ENCODE measurements at places on chromosomes 3 and 15. TPM values are rescaled to one million over a fixed set of nuclear protein-coding genes. Genes with fewer than 3 reads are reported as not detected.

Gene GOLGA6L7
- not detected for total RNA-seq

- H3K4me1 ChIP-seq: peaks cover 2% of the 10 kb centered on the region
- no peak overlapping the region for H3K27ac ChIP-seq
- no peaks in the 10 kb centered on the region for H3K27me3 ChIP-seq
- H3K36me3 ChIP-seq: no peaks in the 10 kb centered on the region
Observed at GRCh38 chr15:90901175-90902039, 1.7 kb upstream of the MAN2A2 start.

Gene EEF1AKMT4
- total RNA-seq: 2.9 TPM

- no peak overlapping the region for H3K4me3 ChIP-seq
- no peaks in the 10 kb centered on the region for H3K27me3 ChIP-seq
- no peaks in the 10 kb centered on the region for H3K36me3 ChIP-seq
- H3K27ac ChIP-seq: no peak overlapping the region
Observed at GRCh38 chr3:58645726-58646125, 20.8 kb downstream of the FAM3D start.

GRCh38 chr15:85723960-85724945, 70.5 kb downstream of the KLHL25 start:
- H3K27ac ChIP-seq: peak overlapping the region; percentile 38
- H3K27me3 ChIP-seq: no peaks in the 10 kb centered on the region
- H3K36me3 ChIP-seq: no peaks in the 10 kb centered on the region
- H3K4me3 ChIP-seq: no peak overlapping the region
- peaks cover 14% of the 10 kb centered on the region for H3K4me1 ChIP-seq

- no peak for DNase-seq
- no peaks in the 10 kb centered on the region for H3K36me3 ChIP-seq
- H3K27ac ChIP-seq: no peak overlapping the region
- no peaks in the 10 kb centered on the region for H3K4me1 ChIP-seq
Observed at GRCh38 chr3:166743481-166744134, 636.5 kb downstream of the ZBBX start.

Measured in ovary (tissue), 10 donors.